ENCODE measurements at places on chromosomes 5 and 9.
A peak's percentile ranks its signal among the peaks of the same experiment; 100 is the strongest.

- peak; percentile 60 for DNase-seq
These were observed 11.9 kb downstream of the CAPSL start for GRCh38 chr5:35926389-35927051.

DNA sequence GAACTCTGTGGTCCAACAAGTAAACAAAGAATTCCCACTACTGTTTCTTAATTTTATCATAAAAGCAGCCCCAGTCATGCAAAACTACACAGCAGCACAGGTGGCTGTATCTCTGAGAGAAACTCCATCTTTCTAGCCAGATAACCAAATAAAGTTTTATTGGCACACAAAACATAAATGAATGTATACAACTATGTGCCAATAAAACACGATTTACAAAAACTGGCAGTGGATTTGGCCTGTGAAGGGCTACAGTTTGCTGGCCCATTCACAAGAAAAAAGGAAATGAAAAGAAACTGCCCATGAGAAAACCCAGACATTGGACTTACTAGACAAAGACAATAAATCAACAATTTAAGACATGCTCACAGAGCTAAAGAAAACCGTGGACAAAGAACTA, 10.6 kb downstream of the FBXL17 start:
- no peak for DNase-seq

- no peak for DNase-seq
These were observed 7.9 kb upstream of the FIBCD1 start for GRCh38 chr9:130946766-130947617.

DNA sequence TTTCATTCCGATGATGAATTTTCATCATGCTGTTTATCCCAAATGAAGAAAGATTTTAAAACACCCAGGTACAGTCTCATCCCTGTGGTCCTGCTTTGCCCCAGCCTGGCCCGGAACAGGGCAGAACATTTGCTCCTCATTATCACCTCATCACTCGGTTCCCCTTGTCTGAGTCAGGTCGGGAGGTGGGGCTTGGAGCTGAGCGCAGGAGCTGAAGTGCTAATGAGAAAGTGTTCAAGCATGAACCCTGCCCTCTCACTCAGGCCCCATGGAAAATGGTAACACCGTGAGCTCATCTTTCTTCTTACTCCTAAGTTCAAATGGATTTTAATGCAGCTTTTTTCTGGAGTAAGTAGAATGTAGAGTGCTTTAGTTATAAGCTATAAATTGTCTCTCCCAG, 466.2 kb downstream of the KDM4C start:
- no peak for DNase-seq

DNA sequence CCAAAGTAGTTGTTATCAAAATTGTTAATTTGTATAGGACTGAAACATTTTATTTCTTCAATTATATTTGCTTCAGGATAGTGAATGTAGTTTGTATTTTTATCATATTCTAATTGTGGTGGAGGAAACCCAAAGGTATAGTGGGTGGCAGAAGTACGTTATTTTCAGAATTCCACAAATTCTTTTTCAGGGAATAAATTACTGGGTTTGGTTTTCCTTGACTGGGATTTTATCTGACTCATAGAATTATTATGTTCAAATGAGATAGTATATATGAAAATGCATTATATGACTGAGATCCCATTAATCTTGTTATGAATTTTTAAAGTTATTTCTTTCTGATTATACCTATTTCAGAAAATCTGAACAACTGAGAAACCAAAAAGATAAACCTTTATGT, 73.7 kb downstream of the VPS13A start:
- no peak for DNase-seq

- no peak for DNase-seq
These were observed 121.2 kb downstream of the SAXO1 start for GRCh38 chr9:18911714-18912342.

GRCh38 chr5:35743644-35744043, 113.0 kb upstream of the IL7R start:
- DNase-seq = no peak

GRCh38 chr9:99185934-99186333, 35.8 kb downstream of the ALG2 start:
- DNase-seq = no peak

DNA sequence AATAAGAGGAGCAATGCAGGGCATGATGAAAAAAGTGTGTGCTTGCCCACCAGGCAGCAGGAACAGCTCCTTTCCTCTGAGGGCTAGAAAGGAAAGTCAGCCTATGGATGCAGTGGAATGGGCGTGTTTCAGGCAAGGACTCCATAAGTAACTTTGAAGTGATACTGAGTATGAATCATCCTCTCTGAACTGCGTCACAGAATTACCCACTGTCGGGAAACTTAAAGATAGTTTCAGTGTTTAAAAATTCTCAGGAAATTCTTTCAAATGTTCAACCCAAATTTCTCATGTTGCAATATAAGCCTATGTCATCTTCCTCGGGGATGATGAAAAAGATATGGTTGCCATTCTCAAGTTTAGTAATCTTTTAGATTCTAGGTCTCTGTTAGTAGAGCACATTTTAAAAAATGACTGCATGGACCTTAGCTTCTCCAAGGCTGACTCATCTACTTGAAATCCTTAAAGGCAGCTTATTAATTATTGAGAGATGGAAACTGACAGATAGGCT, 27.7 kb downstream of the PTCD2 start:
- DNase-seq = no peak

DNA sequence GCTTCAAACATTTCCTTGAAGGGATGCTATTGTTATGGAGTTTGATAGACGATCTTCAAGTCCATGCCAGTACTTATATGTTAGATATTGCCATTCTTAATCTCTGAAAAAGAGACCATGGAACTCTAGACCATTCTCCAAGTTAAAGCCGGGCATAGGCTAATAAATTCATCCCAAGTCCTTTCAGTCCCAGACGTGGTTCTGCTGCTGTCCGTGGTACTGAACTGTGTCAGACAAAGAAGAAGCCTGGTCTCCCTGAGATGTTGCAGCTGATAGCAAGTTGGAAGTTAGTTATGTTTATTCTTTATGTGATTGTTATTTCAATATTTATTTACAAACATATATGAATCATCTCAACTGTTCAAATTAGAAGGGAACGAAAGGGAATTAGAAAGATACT, 158.7 kb downstream of the NMUR2 start:
- no peak for DNase-seq

GRCh38 chr5:32278406-32278805, 34.3 kb downstream of the MTMR12 start:
- DNase-seq = no peak

DNA sequence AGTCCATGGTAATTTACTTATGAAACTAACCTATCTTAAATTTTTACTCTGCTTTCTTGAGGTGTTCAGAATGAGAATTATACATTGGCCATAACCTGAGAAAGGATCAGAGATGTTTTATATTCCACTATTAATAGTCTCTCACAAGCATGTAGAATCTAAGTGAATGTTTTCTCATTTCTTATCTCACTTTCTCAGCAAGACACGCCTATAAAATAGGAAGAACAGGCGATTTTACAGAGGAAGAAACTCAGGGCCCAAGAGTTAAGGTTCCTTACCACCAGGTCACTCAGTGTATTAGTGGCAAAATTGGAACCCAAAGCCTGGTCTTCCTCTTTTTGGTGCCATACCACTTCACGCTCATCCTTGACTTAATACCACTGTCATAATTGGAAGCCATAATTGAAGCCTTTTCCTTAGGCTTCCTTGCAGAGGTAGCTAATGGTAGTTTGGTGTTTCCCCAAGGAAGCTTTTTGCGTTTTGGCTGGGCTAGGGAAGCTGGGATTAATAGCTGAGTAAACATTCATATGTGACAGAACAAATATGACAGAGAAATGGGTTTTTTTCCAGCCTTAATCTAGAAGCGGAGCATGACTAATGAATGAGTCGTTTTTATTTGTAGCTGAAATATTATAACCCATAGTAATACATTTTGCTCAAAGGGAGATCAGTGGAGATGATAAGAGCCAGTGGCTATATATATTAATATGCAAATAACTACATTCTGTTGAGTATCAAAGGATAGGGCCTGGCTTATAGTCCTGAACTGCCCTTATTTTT, 16.9 kb downstream of the HMGXB3 start:
- DNase-seq = no peak

DNA sequence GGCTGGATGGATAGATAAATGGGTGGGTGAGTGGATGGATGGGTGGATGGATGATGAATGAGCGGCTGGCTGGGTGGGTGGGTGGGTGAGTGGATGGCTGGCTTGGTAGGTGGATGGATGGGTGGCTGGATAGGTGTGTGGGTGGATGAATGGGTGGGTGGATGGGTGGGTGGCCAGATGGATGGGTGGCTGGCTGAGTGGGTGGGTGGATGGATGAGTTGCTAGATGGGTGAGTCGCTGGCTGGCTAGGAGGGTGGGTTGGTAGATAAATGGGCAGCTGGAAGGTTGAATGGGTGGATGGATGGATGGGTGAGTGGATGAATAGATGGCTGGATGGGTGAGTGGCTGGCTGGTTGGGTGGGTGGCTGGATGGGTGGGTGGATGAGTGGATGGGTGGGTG, 27.9 kb upstream of the CEP72 start:
- no peak for DNase-seq

- DNase-seq = no peak
These were observed 120.4 kb upstream of the OSMR start for GRCh38 chr5:38725371-38725865.

GRCh38 chr5:74252044-74252443, 388.5 kb downstream of the ENC1 start:
- no peak for DNase-seq

- no peak for DNase-seq
These were observed 37.9 kb downstream of the BARX1 start for GRCh38 chr9:93917121-93917853.

DNA sequence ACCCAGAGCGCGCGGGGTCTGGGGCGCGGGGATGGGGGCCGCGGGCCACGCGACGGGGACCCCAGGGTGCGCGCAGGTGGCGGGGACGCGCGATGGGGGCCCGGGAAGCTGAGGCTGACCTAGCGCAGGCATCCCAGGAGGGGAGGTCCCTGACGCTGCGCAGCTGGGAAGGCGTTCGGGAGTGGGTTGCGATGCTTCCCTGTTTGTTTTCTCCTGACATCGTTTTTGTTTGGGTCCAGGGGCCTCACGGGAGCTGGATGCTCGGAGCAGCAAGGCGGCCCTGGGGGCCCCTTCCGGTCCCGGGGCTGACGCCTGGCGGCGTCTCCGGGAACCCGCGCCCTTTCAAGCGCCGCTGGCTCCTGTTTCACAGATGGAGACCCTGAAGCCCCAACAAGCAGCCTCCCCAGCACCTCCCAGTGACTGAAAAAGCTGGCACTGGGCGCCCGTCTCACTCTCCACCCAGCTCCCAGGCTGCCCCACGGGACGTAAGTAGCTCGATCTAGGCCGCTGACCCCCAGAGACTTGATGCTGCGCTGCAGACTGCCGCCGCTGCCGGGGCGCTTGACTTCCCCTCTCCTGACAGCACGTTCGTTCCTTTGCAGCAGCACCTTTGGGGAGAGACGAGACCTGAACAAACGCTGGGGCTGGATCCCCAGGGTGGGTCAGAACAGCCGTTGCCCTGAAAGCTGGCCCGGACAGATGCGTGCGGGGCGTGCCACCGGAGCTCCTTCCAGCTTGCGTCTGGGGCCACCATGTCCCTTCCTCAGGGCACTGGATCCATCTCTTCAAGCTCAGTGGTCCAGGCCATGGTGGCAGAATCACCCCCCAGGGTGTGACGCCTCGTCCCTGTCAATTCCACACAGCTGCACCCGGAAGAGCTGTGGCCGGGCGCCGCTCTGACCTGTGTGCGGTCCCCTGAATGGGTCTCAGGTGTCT, 593 bp downstream of the BRD3OS start:
- peak; percentile 24 for DNase-seq

- no peak for DNase-seq
These were observed 160.2 kb downstream of the CHSY3 start for GRCh38 chr5:130064484-130064883.

DNA sequence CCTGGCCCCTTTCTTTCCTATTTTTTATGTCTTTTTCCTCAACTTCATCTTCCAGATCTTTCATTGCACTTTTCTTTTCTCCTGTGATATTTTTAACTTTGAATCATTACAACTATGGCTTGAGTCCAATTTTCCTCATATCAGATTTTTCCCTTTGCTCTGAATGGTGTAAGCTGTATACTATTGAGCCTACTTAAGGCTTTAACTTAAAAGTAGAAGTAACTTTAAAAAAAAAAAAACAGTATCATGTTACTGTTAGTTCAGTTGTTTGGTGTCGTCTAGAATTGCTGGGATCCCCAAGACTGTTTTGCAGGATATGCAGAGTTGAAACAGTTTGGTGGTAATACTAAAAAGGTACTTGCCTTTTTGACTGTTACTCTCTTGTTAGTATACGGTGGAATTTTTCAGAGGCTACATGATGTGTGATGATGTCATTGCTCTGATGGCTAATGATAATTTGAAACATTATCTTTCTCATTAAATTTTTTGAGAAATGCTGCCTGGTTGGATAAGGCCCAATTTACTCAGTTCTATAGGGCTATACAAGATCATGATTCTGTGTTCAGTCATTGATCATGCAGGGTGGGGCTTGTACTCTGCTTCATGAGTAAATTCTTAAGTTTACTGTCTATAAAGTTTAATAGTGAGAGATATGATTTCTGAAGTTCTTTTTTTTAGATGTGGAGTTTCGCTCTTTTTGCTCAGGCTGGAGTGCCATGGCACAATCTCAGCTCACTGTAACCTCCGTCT, 8.8 kb downstream of the NAA35 start:
- DNase-seq = no peak

DNA sequence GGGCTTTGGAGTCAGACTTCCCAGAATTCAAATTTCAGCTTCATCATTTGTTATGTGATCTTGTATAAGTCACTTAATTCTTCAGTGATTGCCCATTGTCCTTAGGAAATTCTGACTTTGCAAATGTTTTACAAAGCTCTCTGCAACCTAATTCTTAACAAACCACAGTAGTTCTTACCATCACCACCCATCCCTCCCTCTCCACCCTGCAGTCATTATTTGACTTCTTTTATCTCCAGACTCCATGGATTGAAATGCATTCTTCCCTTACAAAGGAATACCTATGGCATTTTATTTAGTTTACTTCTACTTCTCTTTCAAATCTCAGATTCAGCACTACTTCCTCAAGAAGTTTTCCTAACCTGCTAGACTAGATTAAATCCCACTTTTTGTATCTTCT, 23.1 kb downstream of the SHLD3 start:
- DNase-seq = no peak

- no peak for DNase-seq
These were observed 23.0 kb upstream of the SLC6A3 start for GRCh38 chr5:1468247-1468612.

DNA sequence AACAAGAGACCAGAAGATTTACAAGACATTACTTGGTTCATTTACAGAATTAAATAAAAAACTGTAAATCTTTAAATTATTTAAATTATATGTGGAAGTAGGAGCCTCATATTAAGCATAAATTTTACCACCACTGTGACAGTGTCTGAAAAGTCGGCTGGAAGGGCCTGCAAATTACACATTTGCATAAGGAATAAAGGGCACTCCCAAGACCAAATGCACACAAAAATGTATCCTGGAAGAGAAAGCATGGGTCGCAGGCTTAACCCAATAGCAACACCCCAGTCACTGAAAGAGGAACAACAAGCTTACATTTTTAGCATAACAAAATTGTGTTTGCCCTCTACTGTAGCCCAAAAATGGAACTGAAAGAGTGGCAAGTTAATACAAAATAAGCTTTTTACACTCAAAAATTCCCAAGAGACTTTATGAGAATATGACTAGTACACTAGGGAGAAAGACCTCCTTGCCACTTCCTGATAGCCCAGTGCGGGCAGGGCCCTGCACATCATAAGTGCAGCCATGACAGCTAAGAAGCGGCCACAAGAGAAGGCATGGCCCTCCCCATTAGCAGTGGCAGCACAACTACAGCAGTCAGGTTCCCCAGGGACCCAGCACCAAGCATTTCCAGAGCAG, 482.0 kb downstream of the DTWD2 start:
- DNase-seq = no peak
